Fibroblast of villous mesenchyme (primary cell): ENCODE measurements at places on chromosomes 12 and 14. TPM values are rescaled to one million over a fixed set of nuclear protein-coding genes. Genes with fewer than 3 reads are reported as not detected.

Gene AJUBA
- 105 and 131 TPM in 2 replicates for total RNA-seq

- DNase-seq = no peak
These were observed 203.7 kb downstream of the STXBP6 start for GRCh38 chr14:24846261-24846660.

DNA sequence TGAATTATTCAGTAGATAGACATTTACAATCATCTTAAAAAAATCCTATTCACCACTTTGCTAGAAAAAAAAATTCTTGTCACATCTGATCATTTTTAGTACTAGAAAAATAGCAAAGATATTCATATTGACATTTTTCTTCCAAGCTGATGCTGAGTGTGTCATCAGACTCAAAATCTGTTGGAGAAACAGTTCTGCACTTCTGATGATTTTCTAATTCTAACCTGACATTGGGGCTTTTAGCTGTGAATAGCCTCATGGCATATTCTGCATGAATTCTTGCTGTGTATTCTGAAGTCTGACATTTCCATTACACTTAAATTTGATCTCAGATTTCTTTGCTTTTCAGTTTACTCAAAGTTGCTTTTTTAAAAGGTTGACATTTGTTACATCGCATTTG, 150.1 kb downstream of the PIK3C2G start:
- no peak for DNase-seq

DNA sequence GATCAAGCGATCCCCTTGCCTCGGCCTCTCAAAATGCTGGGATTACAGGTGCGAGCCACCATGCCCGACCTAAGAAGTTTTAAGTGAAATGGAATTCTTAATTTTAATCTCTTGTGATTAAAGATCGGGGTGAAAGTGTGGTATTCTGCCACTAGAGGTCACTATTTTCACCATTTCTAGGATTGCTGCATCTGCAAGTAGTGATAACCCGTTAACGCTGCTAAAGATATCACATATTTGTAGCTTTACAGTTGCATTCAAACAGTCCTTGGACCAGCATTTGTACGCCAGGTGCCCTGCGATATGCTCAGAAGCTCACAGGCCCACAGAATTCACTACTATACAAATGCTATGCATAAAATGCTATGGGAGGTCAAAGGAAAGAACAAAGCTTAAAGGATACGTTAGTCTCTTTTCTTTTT, 19.3 kb downstream of the CCDC62 start:
- DNase-seq = peak; percentile 69

Gene OR4E2
- total RNA-seq = not detected in 2 replicates

GRCh38 chr14:68000511-68000910, 180.9 kb downstream of the RAD51B start:
- DNase-seq = no peak

Gene KRT1
- total RNA-seq = not detected in 2 replicates

Gene LMNTD1
- total RNA-seq = not detected in 2 replicates

DNA sequence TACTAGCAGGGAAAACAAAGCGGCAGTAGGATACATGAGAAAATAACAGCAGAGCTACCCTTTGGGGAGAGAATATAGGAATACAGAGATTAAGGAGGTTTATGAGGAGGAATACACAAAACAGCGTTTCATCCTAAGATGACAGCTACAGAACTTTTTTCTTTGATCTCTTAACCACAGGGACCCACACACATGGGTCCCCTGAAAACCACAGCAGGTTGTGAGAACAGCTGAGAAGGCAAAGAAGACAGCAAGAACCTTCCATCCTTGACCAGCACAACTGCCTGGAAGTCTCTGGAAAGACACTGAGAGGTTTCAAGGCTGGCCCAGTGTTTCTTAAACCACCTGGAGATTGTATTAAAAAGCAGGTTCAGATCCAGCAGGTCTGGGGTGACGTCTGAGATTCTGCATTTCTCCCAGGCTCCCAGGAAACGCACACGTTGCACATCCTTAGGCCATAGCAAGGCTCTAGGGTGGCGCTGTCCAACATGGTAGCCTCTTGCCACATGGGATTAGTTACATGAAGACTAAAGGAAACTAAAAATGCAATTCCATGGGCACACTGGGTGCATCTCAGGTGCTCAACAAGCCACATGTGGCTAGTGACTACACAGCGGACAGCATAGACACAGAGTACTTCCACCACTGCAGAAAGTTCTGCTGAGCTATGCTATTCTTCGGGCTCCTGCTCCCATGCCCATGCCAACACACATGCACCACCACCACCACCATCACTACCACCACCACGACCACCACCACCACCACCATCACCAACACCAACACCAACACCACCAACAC, 92.3 kb downstream of the FOXN3 start:
- no peak for DNase-seq

DNA sequence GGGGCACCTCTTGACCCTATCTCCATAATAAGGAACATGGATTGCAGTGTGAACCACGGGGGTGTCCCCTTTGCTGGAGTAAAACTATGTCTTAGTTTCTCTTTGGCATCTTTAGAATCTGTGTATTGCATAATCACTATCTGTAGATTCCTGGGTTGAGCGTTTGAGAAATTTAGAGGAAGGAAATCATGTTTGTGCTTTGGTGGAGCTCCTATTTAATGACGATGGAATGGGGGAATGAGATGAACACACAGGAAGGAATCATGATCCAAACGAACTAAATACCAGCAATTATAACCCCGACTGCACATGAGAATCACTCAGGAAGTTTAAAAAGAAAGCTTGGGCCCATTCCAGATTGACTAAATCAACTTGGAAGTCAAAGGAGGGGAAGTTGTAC, 1.3 kb upstream of the MYG1 start:
- peak; percentile 91 for DNase-seq

Gene ABCC9
- total RNA-seq = 7.4 and 12.1 TPM in 2 replicates

Gene CCDC59
- 41.6 and 47.5 TPM in 2 replicates for total RNA-seq

DNA sequence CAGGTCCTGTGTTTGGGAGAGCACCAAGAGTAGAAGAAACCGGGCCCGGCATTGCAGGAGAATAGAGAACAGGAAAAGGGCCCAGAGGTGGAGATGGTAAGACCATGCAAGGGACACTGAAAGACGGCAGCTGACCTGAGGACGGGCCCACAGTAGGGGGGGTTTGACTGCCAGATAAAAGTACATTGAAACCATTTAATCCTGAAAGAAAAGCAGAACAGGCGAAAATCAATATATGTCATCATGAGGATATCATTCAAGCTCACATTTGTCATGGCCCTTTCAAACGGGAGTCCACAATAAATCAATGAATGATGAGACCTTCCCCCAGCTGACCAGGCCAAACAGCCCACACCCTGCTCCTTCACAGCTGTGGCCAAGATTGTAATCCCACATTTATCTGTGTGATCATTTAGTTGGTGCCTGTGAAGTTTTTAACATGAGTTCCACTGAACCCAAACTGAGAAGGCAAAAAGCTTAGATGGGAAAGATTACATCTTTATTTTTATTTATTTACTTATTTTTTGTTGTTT, 39.5 kb downstream of the E2F7 start:
- DNase-seq = no peak

DNA sequence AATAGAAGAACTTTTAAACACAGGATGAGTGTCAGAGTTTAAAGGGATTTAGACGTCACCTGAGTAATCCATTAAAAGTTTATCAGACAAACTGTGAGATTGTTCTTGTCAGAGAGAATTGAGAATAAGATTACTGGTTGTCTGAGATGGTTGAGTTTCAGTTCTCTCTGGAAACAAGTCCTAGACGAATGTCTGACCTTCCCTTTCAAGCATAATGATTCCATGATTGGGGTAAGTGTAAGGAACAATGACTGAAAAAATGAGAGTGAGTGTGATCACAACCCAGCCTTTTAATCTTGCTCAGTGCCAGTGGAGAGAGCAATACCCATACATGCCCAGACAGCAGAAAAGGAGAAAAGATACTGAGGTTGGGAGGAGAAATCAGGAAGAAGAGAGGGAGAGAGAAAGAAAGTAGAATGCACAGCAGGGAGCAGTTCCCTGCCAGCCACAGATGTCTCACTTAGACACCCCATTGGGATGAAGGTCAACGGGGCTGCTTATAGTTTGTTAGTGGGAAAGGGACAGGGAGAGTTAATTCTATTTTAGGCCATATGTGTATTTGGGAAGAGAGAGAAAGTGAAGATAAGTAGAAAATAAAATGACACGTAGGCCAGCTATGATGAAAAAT, 4.3 kb downstream of the GRIP1 start:
- DNase-seq = no peak

DNA sequence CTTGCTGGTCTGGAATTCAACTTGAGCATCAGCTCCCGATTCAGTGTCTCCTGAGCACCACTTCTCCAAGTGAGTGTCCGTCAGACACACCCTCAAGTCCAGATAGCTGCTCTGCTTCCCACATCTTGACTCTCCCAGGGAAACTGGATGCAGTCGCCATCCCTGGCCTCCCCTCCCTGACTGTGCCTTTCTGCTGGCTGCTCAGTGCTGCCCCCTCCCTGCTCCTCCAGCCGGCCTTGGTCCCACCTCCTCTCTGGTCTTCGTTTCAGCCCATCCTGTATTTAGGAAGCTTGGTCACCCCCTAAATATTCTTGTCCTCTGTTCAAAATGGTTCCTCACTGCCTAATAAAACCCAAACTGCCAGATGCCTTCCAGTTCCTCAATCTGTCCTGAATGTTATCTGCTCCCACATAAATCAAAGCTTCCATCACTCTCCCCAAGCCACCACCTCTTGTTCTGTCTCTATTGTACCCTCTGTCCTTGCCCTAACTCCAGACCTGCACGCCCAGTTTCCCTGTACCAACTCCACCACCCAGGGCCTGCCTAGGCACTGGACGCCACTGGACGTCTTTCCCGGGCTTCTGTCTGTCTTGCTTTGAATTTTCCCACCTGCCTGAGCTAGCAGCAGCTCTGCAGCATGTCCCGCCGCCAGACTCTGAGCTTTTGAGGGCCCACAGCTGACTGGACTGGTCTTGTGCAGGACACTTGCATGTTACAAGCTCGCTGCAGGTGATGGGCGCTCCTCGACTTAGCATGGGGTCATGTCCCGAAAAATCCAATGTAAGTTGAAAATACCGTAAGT, 33.8 kb downstream of the CCDC92 start:
- DNase-seq = no peak

GRCh38 chr14:54689928-54690327, 123.0 kb downstream of the SAMD4A start:
- DNase-seq = no peak

DNA sequence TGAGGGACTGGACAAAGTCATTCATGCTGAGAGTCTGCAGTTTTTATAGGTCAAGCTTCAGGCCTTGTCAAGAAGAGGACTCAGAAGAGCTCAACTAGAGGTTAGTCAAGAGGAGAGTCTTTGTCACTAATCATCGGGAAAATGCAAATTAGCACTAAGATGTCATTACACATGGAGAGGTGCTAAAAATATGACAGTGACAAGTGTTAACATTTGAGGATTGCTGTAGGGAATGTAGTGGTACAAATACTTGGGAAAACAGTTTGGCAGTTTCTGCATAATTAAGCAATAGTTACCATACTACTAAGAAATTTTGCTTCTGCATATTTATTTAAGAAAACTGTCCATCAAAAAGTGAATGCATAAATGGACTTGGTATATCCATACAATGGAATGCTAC, 60.9 kb upstream of the CSRP2 start:
- no peak for DNase-seq

Gene MEG3
- total RNA-seq = 120 and 187 TPM in 2 replicates

GRCh38 chr12:57529831-57530230, 7.2 kb downstream of the MBD6 start:
- no peak for DNase-seq

- no peak for DNase-seq
These were observed 11.7 kb upstream of the KCNA5 start for GRCh38 chr12:5031958-5032357.

Gene PMCH
- not detected in 2 replicates for total RNA-seq

DNA sequence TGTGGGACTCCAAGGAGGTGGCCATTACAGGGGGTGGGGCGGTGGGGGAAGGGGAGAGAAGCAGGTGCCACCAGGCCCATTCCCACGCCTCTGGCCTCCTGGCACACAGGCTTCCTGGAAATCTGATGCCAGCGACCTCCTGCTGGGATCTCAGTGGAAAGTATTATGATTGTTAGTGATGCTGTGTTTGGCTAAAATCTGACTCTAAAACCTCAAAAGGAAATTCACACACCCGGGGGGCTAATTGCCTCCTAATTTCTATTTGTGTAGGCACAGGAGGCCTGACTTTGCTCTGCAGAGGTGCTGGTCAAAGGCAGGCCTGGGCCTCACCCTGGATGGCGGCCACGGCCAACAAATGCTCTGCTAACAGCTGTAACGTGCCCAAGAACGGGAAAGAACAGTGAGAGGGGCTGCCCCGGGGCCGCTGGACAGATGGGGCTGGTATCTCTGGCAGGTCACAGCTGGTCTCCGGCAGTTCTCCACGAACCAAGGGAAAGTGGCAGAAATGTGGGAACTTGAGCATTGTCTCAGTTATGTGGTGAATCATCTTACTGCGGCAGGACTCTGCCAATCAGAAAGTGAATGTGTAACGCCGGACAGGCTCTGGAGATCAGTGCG, 14.3 kb downstream of the FAM181A start:
- DNase-seq = peak; percentile 24

GRCh38 chr14:105532735-105533141, 6.4 kb downstream of the TMEM121 start:
- no peak for DNase-seq

- no peak for DNase-seq
These were observed 114.1 kb downstream of the CCDC60 start for GRCh38 chr12:119448611-119449131.

GRCh38 chr12:49019443-49020324, 1.1 kb upstream of the PRKAG1 start:
- peak; percentile 47 for DNase-seq

Gene B3GNT4
- total RNA-seq = under 0.01 TPM in 2 replicates

Gene NFKBIA
- total RNA-seq = 93.1 and 252 TPM in 2 replicates

DNA sequence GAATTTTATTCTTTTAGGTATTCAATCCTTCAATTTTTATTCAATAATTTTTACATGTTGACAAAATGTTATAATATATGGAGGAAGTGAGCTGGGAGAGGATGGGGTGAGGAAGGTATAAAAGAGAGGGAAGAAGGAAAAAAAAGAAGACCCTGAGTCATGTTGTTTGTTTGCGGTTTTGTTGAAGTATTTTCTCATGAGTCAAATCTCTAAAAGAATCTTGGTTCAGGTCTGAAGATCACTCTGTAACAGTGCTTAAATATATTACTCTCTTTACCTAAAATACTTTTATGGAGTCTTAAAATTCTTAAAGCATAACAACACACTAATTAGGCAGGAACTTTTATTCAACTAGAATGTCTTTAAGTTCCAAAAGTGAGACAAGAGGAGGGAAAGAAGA, 489.6 kb upstream of the GARIN6 start:
- DNase-seq = peak; percentile 3

Gene TBX5
- 0.43 and 1.9 TPM in 2 replicates for total RNA-seq

Gene CNTN1
- 1.7 and 2.6 TPM in 2 replicates for total RNA-seq

Gene LRRIQ1
- total RNA-seq = under 0.01 TPM in 2 replicates

DNA sequence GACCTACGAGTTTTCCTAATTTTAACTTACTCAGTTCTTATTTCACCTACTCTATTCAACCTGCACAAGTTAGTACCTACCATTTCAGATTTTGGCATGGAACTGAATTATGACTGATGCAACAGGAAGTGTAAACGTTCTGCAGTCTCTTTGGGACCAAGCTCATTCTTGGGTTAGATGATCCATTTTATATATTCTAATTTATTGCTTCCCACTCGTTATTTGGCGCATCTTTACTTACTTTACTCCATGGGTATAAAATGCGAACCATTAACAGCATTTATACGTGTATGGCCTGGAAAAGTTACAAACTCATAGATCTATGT, 1.0 kb upstream of the EML1 start:
- DNase-seq = no peak
